Urinary bladder (tissue), 4 donors: ENCODE measurements at places on chromosomes 3 and 15. TPM values are rescaled to one million over a fixed set of nuclear protein-coding genes. Genes with fewer than 3 reads are reported as not detected.

Gene MESP2
- total RNA-seq, result not detected

DNA sequence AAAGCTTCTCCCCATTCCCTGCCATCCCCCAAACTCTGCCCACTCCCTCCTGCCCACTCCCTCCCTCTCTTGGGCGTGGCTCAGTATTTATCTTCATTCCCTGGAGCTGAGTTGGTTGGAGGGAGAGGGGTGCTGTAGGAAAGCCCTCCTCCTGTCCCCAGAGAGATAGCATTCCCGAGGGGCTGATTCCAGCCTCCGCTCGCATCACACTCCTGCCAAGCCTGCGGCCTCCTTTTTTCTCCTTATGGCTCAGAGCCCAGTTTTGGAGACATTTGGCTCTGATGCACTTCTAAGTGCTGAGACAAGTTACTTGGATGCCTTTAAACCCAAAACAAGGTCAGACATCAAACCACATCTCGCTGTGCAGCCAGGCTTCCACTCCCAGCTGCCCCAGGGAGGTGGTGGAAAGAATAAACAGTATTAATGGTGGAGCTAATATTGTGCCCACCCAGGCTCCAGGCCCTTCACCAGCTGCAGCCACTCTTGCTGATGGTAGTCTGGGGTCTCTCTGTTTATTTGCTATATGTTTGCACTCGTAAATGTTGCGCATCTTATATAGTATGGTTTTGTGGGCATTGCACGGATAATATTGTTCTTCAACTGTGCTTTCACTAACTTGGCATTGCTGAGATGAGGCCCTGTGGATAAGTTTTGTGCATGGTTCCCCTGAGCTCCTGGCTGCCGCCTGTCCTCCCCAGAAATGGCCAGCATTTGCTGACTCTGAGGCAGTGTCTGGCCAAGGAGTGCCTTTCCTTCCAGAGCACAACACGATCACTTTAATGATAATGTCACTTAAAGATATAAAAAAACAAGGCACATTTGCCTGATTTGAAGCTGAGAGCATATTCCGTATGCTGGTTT lies 157.2 kb downstream of the LRRC28 start:
- no peak for DNase-seq

GRCh38 chr3:158809642-158810041 lies 7.8 kb downstream of the MFSD1 start:
- no peak for DNase-seq

GRCh38 chr15:95994418-95994817 lies 336.1 kb upstream of the NR2F2 start:
- DNase-seq, result no peak

DNA sequence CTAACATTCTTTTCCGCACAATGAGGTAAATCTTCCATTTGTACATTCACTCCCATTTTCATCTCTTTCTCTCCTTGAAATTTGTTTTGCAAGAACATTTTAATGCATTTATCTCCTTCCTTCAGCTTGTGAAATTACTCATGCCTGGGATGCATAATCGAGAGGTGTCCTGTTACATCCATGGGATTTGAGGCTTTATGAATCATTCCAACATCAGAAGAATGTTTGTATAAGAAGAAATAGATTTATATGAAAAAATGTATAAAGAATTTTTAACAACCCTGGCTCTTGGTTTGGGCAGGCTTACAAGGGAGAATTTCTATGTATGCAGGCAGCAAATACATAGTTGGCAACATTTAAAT lies 93.2 kb upstream of the MBNL1 start:
- no peak for DNase-seq

GRCh38 chr3:189756582-189757078 lies 125.4 kb downstream of the TP63 start:
- no peak for DNase-seq

DNA sequence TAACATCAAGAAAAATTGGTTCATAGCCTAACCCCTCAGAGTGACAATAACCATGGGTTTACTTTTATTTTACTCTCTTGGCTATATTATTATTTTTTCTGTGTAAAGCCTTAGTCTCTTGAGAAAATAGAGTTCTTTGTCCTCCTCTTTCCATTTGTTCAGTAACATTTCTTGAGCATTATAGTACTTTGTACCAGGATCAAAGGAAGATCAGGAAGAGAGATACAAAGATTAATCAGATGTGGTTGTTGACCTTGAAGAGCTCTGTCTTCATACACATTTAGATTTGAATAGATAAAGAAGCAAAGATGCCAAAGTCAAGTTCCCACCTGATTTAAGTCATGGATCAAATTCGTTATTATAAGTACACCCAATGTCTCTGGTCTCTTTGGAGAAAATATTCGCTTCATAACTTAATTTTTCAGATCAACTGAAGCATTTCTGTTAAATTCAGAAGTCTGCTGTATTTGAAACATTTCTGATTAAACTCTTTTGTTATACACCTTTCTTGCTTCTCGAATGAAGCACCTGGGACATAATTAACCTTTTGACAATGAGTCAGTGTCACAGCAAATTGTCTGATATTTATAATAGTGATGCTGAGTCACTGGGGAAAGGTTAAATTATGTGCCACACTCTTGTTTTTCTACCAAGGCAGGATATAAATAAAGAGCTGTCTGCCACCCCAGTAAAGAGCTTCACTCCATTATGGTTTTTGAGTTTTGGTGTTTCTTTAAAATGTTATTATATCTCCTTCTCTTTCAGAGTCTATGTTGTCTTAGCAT lies 100.2 kb downstream of the GHSR start:
- DNase-seq, result no peak

- DNase-seq, result no peak
Measured at GRCh38 chr3:69462826-69463100, 76.9 kb upstream of the FRMD4B start.

DNA sequence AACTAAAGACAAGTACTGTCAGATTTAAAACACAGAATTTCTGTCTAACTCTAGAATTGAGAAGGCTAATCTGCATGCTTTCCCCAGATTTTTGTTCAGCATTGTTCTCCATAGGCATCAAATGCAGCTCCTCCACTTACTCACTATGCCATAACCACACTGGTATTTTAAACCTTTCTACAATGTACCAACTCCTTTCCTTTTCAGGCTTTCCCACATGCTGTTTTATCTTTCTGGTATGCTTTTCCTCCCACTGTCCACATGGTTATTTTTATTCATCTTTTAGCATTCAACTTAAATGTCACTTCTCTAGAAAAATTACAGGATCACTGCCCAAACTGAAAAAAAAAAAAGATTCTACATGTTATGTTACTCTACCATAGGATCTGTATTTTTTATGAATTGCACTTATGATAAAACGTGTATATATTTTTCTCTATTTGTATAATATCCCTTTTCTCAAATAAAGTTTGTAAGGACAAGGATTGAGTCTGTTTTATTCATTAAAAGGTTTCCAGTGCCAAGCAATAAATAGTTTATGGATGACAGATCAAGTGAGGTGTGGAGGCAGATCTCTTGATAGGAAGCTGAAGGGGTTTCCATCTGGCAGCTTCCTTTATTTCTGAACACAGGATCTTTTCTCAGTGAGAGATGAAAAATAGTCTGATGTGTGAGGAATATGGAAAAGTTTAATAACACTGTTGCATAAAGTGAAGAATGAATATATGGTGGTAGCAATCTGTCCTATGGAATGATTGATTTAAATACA lies 1064.5 kb downstream of the ZPLD1 start:
- no peak for DNase-seq

Gene PDZRN3
- 61.6 TPM for total RNA-seq

DNA sequence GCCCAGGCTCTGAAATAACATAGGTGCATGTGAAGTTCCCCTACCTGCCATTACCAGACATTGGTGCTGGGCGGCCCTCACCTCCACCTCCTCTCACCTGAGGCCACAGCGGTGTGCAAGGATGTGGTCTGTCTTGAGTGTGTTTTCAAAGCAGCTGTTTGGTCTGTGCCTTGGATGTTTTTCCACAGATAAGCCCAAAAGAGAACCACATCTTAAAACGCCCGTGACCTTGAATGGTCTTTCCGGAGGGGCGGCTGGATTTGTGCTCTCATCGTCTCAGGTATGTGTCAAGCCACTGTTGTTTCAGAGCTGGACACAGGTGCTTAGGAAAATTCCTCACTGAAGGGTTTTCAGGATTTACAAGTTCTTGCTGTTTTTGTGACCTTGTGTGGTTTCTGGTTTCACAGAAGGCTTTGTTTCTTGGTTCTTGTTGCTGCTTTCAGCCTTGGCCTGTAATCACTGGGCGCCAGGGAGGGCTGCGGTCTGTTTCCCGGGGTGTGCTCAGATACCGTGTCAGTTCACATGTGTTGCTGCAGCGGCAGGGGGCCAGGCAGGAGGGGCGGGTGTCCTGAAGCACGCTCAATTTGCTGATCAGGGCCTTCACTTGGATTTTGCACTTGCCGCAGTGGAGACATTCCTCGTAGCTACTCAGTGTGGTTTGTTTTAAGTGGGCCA lies 128.4 kb downstream of the IGF1R start:
- DNase-seq, result no peak

DNA sequence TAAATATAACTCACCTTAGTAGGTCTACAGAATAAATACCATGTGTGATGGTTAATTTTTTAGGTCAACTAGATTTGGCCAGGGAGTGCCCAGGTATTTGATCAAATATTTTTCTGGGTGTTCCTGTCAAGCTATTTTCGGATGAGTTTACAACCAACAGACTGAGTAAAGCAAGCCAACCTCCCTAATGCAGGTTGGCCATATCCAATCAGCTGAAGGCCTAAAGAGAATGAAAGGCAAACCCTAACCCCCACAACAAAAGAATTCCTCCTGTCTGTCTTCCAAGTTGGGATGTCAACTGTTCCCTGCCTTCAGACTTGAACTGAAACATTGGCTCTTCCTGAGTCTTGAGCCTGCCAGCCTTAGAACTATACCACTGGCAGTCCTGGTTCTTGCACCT lies 28.6 kb downstream of the TASOR start:
- DNase-seq, result no peak

Gene ST8SIA2
- total RNA-seq, result 2.2 TPM

GRCh38 chr3:70606018-70606417 lies 293.6 kb upstream of the MDFIC2 start:
- DNase-seq, result no peak

GRCh38 chr3:50089609-50089945 lies 858 bp downstream of the RBM5 start:
- DNase-seq, result no peak

DNA sequence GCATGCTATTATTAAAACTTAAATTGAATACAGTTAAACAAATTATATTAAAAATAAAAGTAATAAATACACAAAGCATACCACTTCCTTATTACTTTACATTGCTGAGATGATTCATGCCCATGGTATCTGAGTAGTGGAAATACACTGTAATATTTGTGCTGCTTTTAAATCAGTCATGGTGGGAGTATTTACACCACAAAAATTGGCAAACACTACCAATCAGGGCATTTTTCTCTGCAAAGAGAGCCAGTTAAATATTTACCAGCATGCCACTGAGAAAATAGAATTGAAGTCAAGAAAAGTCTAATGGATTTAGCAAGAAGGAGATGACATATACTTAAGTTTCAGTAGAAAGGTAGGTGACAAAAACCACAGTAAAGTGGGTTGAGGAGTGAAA lies 19.6 kb downstream of the PPARG start:
- DNase-seq, result no peak

- no peak for DNase-seq
Measured at GRCh38 chr3:153429821-153430220, 267.8 kb downstream of the RAP2B start.

DNA sequence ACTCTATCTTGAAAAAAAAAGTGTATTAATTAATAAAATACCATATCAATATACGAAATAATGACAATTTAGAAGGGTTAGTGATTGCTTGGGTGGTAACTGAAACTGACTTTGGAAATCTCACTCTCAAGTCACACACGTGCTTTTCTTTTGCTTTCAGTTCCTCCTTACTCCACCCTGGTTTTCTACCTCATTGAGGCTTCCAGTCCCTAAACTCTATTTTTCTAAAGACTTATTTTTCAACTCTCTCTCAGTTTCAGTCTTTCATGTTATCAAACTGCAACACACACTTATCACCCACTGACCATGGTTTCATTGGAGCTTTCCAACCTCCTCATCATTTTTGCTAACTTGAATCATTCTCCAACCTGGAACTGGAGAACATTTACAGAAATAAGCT lies 23.5 kb downstream of the IL12A start:
- DNase-seq, result no peak

GRCh38 chr15:74785194-74786032 lies 3.5 kb downstream of the CSK start:
- DNase-seq, result no peak

DNA sequence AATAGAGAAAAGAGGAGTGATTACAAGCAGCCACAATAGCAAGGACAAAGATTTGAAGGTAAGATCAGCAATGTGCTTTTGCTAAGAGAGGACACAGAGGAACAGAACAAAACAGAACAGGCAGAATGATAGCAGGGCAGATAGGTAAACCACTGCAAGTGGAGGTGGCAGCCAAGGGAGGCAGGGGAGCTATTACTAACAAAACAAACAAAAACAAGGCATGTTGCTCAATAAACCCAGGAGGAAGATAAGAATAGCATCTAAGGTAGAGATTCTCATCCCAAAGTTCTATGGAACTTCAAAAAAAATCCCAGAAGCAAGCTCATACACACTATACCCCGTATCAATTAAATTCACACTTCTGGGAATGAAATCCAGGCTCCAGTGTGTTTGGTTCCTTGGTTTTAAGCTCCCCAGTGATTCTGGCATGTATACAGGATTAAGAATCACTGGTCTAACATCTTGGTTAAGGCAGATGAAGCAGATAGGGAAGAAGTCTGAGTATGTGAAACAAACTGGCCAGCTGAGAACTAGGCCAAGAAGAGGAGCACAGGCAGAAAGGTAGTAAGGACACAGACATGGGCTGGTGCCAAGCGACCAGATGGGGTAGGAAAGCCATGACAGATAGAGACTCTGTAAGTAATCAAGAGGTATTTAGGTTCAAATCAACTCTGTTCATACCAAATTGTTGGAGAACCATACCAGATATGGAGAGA lies 189.2 kb downstream of the DTWD1 start:
- no peak for DNase-seq

Gene SKIL
- total RNA-seq, result 124 TPM

- no peak for DNase-seq
Measured at GRCh38 chr15:60394689-60395097, 3.1 kb downstream of the ANXA2 start.

Gene RASL12
- 54.6 TPM for total RNA-seq

Gene ANKDD1A
- total RNA-seq, result 12.4 TPM

GRCh38 chr3:173410849-173411248 lies 13.3 kb downstream of the NLGN1 start:
- no peak for DNase-seq

Gene AP3B2
- total RNA-seq, result 2.0 TPM

GRCh38 chr3:4043867-4044575 lies 244.8 kb downstream of the LRRN1 start:
- DNase-seq, result no peak

- DNase-seq, result no peak
Measured at GRCh38 chr3:20222274-20222673, 36.3 kb upstream of the SGO1 start.

- no peak for DNase-seq
Measured at GRCh38 chr3:23294770-23295387, 91.8 kb downstream of the UBE2E2 start.

DNA sequence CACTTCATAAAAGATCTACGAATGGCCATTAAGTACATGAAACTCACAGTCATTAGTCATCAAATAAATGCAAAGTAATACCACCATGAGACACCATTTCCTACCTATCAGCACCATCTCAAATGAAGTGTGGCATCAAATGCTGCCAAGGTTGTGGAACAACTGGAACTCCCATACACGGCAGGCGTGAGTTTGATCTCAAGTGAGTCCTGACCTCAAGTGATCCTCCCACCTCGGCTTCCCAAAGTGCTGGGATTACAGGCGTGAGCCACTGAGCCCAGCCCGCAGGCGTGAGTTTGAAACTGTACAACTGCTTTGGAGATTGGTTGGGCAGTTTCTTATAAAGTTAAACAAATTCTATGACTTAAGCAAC lies 28.8 kb upstream of the HDAC11 start:
- DNase-seq, result no peak
